ENCODE measurements at places on chromosomes 6 and 20. TPM values are rescaled to one million over a fixed set of nuclear protein-coding genes. Genes with fewer than 3 reads are reported as not detected.

The MYL9 gene
- 19.1 TPM for total RNA-seq

The KIZ gene
- 4.8 TPM for total RNA-seq

The CST9L gene
- total RNA-seq: not detected

The GATA5 gene
- total RNA-seq: 0.69 TPM

The BPIFB2 gene
- total RNA-seq: not detected

The TSBP1 gene
- total RNA-seq: not detected

The CCN6 gene
- total RNA-seq: not detected

The PCSK2 gene
- total RNA-seq: not detected

The PPIL1 gene
- 44.2 TPM for total RNA-seq

The TRIM31 gene
- 2.1 TPM for total RNA-seq

The NKX2-2 gene
- not detected for total RNA-seq

The SCUBE3 gene
- total RNA-seq: 0.05 TPM

The NANP gene
- 8.0 TPM for total RNA-seq

The BMP2 gene
- total RNA-seq: 0.57 TPM

The MEP1A gene
- total RNA-seq: not detected

The KCNG1 gene
- 30.8 TPM for total RNA-seq

The HCRTR2 gene
- not detected for total RNA-seq

The CGA gene
- total RNA-seq: not detected

The L3MBTL3 gene
- total RNA-seq: 4.5 TPM
